Hypothalamus (tissue), 51 donors: ENCODE measurements at places on chromosomes 7 and 10.

DNA sequence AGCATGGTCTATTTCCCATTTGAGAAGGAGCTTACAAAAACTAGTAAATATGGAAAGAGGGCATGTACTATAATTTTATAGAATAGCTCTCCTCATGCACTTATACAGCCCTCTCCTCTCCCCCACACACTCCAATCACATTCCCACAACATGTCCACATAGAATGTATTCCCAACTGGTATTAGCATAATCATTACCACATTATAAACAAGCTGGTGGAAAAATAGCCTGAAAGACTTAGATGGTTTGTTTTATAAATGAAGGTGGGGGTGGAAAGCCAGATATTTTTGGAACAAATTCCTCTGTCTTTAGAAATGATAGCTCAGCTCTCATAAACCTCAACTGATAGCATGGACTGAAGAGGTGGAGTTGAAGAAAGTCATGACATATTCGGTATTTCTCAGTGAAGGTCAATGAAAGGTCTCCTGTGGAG lies 410.1 kb downstream of the SUGCT start:
- no peak for DNase-seq

DNA sequence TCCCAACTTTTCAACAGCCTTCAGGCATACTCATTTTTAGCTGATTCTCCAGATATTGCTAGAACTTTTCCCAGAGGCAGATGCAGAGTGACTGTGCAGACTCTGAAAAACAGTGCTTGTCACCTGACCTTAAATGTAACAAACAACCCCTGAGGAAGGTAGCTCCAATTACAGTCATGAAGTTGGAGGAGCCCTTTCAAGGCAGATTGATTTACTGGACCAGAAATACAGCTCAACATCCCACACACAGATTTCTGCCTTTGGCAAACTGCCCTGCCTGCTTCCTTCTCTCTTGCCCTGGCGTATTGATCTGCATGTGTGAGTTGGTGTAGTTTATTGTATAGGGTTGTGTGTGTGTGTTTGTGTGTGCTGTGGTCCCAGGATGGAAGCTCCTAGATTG lies 38.5 kb downstream of the PYROXD2 start:
- DNase-seq: no peak

DNA sequence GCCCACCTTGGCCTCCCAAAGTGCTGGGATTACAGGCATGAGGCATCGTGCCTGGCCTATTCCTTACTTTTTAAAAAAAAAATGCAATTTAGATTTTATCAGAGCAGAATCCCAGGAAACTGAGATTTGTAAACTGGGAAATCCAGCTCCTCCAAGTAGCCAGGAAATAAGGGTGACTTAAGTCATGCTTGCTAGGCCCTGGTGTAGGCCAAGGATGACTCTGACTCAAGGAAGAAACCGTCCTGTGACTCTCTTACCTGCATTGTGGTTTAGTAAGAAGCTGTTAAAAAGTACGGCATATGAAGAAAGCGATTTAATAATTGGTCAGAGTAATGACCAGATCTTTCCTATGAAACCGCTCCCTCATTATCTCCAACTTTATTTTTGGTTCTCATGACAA lies 10.2 kb downstream of the PFKP start:
- no peak for DNase-seq

GRCh38 chr7:91838439-91838838 lies 42.1 kb downstream of the MTERF1 start:
- no peak for DNase-seq

- no peak for DNase-seq
Measured at GRCh38 chr7:41984888-41985287, 252.1 kb downstream of the GLI3 start.

- DNase-seq: no peak
Measured at GRCh38 chr7:112573302-112574039, 92.7 kb downstream of the LSMEM1 start.

DNA sequence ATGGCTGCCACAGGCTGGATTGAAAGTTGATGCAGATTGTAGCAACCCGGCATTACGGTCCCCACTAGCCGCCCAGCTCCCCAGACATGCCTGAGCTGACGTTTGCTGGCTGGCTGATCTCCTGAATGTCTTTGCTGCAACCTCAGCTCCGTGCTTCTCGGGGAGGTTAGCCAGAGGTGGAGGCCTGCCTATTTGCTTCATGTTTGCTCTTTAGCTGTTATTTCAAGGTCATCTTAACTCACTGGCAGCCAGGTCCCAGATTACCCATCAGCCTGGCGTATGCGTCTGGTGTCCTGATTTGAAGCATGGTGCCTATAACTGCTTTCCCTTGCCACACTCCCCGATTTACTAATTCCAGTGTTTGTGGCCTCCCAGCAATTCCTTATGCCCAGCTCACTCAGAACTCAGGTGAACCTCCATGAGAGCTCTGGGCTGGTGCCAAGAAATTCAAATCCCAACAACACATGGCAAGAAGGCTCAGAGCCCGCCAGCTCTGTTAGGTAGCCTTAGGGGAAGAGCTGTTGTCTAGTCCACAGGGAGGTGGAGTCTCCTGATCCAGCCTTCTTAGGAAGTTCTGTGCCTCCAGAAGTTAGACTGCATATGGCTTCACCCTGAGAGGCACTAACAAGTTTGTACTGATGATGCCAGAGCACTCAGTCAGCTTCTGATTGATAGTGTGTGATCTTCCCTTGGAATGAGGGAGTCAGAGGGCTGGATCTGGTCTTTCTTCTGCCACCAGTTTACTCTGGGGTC lies 69.7 kb upstream of the EXOC4 start:
- no peak for DNase-seq

- no peak for DNase-seq
Measured at GRCh38 chr10:69844698-69845097, 43.0 kb downstream of the COL13A1 start.

DNA sequence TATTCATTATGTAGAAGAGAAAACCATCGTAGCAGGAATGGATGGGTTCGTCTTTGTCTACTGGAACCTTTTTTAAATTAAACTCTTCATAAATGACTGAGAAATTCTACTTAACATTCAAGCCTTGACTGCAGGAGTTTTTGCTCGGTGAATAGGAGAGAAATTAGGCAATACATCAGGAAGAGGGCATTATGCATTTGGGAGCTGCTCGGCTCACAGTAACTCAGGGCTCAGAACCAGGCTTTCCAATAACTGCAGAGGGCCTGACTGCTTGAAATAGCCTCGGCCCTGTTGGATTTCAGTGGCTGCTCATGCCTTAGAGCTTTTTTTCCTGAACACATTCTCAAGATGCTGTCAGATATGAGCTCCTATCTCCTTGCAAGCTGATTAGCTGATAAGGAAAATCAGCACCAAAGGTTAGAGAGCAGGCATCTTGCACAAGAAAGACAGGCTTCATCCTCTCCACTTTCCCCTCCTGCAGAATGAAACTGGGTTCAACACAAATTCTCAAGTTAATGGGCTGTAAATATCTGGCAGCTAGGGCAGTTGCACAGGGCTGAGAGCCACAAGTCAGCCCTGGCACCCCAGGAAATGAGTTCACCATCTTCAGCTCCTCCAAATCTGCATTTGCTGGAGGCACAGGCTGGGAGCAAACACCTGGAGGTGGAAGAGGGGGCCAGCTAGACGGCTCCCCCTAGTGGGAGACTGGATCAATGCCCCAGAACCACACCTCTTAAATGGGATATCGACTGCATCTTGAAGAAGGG lies 24.3 kb downstream of the TECTB start:
- DNase-seq: peak; percentile 13

- no peak for DNase-seq
Measured at GRCh38 chr7:78709658-78710057, 743.8 kb downstream of the MAGI2 start.

GRCh38 chr7:108178398-108178797 lies 48.2 kb upstream of the LAMB4 start:
- no peak for DNase-seq

DNA sequence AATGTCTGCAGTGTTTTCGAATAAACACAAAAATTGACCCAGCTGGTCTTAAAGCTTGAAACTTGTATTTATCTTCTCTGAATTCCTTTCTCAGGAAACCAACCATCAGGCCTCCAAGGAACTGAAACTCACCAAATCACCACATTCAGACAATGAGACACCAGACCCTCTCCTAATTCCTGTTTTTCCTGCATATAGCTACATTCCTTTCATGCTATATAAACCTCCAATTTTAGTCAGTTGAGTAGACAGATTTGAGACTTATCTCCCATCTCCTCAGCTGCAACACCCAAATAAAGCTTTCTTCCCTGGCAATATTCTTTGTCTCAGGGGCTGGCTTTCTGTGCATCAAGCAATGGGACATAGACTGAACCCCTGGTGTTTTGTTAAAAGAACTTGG lies 317.0 kb downstream of the CACNA2D1 start:
- DNase-seq: no peak

- DNase-seq: no peak
Measured at GRCh38 chr7:158204453-158204852, 383.2 kb downstream of the PTPRN2 start.

DNA sequence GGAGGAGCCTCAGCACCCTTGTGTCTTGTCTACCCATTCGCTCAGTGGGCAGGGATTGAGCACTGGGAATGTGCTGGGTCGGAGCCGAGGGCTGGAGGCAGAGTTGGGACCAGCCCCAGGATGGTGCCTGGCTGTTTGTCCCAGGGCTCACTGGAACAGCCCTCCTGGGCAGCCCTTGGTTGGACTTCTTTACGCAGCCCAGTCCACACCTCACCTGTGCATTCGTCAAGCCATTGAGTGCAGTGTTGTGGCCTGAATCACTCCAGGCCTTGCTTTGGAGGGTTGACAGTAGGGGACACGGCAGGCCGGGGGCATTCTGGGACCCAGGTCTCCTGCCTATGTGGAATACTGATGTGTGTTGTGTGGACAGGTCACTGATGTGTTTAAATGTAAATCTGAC lies 229.6 kb downstream of the MGMT start:
- no peak for DNase-seq

- DNase-seq: no peak
Measured at GRCh38 chr10:116055252-116055916, 217.6 kb downstream of the GFRA1 start.

DNA sequence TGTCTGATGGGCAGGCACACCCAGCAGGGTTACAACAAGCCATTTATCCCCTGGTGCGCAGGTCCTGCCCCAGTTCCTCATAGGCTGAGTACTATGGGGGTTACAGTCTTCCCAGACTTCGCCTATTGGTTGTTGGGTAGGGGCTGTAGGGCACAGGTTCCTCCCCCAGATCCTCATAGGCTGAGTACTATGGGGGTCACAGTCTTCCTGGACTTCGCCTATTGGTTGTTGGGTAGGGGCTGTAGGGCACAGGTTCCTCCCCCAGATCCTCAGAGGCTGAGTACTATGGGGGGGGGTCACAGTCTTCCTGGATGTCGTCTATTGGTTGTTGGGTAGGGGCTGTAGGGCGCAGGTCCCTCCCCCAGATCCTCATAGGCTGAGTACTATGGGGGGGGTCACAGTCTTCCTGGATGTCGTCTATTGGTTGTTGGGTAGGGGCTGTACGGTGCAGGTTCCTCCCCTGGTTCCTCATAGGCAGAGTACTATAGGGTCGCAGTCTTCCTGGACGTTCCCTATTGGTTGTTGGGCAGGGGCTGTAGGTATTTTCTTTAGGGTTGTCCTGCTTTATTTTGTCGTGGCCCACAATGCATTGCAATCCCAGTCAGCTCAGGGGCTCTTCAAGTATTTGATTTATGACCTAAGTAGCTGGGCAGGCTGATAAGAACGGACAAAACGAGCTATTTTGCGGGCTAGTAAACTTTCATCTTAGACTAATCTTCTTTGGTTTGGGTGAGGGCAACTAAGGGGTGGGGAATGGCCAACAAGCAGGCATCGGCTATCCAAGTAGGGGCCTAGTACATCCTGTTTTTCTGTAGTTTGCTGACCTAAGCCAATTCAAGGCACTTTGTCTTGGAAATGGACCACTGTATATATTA lies 3.4 kb downstream of the LRRC27 start:
- DNase-seq: peak; percentile 31

GRCh38 chr10:81514811-81515210 lies 360.2 kb upstream of the NRG3 start:
- DNase-seq: no peak

- no peak for DNase-seq
Measured at GRCh38 chr7:14505906-14506305, 396.6 kb downstream of the DGKB start.

GRCh38 chr10:125085258-125086054 lies 74.9 kb downstream of the CTBP2 start:
- DNase-seq: no peak

DNA sequence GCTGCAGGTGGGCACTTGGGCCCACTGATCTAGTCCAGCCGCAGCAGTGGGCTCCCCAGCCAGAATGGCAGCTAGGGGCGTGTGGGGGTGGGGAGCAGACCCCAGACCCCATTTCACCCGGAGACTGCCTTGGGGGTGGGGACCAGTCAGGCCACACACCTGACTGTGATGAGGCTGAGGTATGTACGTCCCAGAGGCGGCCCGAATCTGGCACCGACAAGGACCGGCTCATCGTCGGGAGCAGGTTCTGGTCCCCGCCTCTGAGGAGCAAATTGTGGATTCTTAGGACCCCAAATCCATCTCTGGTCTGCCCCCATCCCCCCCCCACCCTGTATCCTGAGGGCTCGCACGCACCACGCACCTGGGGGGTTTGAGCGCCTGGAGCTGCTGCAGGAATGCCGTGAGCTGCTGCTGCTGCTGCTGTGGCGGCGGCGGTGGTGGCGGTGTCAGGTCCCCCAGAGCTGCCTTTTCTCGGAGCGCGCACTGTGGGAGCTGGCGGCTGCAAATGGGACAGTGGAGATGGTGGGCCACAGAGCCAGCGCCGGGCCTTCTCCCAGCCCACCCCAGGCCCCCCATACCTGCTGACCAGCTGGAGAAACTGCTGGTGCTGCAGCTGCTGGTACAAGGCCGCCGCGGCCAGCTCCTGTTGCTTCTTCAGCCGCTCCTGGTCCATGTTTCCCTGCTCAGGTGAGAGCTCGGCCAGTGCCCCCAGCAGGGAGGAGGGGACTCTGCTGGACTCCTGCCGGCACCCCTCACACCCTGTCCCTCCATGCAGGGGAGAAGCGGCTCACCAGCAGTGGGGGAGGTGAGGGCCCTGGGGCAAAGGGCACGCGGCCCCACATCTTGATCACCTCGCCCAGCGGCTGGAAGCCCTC lies 10.2 kb downstream of the GIGYF1 start:
- no peak for DNase-seq

GRCh38 chr10:12811826-12812225 lies 189.7 kb downstream of the CCDC3 start:
- no peak for DNase-seq

DNA sequence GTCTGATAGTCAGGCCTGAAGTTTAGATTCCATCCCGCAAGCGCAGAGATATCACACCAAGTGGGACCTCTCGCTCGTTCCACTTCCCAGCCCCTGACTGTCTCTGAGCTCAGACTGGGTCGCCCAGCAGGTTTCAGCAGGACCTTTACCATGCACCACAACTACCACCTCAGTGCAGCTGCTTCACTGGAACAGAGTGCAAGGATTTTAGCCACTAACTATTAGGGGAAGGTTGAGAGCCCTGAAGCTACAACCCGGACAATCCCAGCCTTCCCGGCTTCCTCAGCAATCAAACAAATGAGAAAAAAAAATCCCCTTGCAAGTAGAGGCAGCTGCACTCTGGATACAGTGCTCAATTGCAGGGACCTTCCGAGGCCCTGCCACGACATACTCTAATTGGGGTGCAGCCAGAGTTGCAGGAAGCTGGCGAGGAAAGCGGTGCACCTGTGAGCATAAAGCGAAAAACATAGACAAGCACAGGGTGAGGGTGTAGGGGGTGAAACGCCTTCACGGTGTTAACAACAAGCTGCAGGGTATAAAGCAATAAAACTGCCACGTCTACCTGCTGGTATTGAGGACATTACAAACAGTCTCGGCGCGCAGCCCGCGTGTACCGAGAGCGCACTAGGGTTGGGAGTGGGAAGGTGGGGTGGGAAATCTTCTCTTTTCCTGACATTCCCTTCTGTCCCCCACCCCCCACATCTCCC lies 2.6 kb upstream of the DLX6 start:
- DNase-seq: no peak
